Memory B cell (primary cell): ENCODE measurements at places on chromosomes 7 and 10.

DNA sequence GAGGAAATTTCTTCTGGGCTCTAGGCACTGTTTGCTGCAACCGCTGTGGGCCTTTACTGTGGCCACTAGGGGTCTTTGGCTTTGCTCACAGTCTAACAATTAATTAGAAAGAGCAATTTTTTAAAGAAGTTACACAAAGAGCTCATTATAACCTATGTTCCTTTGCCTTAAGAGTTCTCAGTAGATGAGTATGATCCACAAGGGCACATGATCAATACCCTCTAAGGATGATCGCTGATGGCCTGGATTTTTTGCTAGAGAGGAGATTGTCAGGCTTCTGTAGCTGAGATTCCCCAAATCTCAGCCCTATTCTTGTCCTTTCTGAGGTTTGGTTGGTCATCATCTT lies 80.8 kb upstream of the RHOBTB1 start:
- no peak for DNase-seq

DNA sequence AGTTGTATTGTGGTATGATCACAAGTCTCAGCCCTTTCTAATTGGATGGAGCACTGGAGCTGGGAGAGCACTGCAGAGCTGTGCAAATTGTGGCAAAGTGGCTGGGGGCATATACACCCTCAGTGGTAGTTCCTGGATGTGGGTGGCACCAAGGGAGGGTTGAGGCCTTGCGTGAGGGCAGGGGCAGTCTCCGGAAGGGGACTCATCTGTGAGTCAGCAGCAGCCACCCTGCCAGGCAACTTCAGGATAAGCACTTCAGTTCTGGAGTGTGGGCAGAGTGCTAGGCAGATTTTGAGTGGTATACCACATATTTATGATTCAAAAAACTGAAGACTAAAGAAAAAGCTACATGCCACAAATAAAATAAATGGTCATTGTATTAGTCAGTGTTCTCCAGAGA lies 210.5 kb downstream of the ETV1 start:
- DNase-seq, result no peak

- DNase-seq, result no peak
These were observed 8.0 kb upstream of the SMARCD3 start for GRCh38 chr7:151256410-151257045.

DNA sequence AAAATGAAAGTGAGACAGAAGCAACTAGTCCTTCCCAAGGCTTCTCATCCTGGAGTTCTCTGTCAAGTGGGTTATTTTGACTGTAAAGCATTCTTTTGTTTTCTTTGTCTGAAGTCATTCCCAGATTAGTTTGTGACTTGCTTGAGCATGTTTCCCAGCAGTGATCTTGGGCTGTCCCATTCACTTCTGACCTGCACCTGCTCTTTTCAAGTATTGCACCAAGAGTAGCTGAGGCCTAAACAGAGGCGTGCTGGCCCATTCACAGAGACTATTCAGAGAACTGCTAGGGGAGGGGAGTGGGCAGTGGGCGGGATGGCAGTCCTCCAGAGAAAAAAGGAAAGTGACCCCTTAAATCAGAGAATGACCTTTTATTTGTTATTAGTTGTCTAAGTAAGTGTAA lies 61.3 kb downstream of the CACNA2D1 start:
- no peak for DNase-seq

GRCh38 chr7:45457591-45457990 lies 116.6 kb upstream of the ADCY1 start:
- no peak for DNase-seq
